ENCODE measurements at places on chromosomes 5 and 9.

DNA sequence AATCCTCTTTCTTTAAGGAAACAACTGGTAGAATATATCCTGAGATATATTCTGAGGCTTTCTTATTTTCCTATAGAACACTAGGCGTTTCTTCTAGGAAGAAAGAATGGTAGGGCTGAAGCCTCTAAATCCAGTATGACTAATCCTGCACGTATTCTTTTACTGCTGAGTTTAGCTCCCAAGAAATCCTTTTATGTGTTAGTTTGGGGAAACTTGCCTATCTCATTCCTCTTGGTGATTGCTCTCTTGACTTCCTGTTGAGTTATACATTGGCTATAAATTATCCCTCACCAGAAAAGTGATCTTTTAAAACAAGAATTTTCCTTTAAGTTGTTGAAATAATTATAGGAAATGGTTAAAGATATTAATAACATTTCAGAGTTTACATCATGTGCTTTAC is 422.9 kb downstream of the TMEM161B start:
- no peak for DNase-seq

DNA sequence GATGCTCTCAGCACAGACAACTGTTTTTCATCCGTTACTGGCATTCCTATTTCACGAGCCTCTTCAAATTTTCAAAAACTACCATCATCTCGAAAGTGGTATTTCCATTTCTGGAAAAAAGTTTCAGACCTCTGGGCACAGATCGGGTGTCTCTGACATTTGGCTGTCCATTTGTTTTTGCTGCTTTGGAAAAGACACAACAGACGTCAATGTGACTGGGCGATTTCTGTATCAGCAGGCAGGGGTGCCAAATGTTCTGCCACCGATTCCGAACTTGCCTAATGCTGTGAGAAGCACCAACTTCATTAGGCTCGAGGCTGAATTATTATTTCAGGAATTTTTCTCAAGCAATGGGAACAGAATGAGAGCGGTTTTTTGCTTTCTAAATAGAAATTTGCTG is 105.6 kb downstream of the ARSB start:
- no peak for DNase-seq

DNA sequence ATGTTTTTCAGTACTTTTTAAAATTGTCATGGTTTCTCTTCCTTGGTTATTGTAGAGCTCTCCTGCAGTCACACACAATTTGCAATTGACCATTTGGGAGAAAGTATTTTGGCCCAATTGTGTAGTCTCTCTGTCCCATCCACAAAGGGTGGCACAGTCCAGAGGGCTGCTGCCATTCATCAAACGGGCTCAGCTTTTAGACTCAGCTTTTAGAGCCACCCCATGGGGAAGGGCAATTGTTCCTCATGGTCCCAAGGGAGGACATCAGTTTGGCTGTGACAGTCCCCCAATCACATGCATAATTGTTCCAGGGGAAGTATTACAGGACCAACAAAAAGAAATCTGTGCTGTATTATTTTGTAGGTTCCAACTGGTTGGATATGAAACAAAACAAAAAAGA is 207.6 kb downstream of the ZNF462 start:
- DNase-seq = no peak

DNA sequence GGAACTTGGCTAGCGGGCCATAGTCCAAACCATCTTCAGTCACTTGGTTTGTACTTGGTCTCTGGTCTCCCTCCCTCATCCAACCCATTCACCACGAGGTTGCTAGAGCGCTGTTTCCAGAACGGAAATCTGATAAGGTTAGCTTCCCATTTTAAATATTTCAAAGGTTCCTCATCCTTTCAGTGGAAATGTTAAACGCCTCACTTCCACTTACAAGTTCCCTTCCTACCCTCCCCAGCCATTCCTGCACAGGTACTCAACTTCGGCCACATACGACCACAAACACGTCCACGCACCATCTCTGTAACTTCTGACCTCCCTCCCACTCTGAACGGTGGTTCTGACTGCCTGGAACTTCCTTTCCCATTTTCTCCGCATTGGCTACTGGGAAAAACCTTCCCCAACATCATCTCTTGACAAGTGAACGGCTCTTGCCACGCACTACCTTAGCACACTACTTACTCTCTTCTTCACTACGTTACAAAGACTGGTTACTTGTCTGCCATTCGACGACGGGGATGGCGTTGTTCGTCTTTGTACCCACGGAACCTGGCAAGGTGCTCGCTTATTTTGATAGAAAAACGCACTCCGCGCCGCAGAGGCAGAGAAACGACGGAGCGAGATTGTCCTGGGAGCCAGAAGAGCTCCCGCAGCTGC is 629 bp downstream of the CCNH start:
- peak; percentile 48 for DNase-seq

- no peak for DNase-seq
These were observed 69.7 kb downstream of the GHR start for GRCh38 chr5:42492974-42493373.

DNA sequence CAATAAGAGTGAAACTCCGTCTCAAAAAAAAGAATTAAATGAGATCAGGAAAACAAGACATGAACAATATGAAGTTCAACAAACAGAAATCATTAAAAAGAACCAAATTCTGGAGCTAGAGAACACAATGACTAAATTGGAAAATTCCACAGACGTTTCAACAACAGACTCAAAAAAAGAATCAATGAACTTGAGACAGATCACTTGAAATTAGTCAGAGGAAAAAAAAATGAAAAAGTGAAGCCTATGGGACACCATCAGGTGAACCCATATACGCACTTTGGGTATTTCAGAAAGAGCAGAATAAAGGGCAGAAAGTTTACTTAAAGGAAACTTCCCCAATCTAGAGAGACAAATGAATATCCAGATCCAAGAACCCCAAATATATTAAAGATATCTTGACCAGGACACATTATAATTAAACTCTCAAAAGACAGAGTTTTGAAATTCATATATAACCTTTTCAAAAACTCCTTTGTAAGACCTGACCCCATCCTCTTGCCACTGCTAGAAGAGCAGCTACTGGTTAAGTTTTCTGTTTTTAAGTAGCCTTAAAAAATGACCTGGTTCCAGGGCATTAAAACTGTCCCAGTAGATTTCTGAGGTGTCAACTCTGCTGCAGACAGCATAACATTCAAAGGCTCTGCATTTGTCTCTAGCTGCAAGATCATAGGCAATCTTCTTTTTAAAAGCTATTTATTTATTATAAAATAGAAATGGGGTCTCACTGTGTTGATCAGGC is 7.7 kb upstream of the MATR3 start:
- DNase-seq = no peak

DNA sequence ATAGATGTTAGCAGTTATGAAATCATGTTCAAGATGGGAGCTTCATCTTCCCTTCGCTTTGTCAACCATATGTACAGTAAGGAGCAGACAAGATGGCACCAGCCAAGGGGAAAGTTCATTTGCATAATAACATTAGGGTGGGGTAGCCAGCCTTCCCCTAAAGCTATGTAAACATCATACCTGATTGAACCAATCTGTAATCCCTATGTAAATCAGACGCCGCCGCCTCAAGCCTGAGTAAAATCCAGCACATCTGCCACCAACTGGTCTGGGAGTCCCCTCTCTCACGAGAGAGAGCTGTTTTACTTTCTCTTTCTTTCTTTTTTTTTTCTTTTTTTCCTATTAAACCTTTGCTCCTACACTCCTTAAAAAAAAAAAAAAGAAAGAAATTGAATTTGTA is 30.8 kb upstream of the REEP2 start:
- no peak for DNase-seq

- no peak for DNase-seq
These were observed 488.0 kb downstream of the PRELID2 start for GRCh38 chr5:145347026-145347616.

GRCh38 chr9:35829764-35830096 is 702 bp downstream of the TMEM8B start:
- DNase-seq = no peak

DNA sequence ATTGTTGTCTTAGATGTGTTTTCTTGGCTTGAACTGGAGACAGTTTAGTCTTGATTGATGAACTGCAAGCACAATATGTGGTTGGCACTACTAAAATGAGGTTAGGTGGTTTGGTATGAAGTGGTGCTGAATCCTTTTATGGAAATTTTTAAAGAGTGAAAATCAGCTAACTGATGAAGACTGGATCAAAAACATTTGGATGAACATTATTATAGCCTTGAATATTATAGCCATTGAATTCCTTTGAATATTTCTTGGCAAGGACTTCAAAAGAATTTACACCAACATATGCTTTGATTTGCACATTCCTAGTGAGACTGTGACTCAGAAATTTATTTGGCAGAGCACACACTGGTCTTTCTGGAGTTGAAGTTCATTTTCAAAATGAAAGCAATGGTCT is 318.3 kb downstream of the CHSY3 start:
- no peak for DNase-seq

DNA sequence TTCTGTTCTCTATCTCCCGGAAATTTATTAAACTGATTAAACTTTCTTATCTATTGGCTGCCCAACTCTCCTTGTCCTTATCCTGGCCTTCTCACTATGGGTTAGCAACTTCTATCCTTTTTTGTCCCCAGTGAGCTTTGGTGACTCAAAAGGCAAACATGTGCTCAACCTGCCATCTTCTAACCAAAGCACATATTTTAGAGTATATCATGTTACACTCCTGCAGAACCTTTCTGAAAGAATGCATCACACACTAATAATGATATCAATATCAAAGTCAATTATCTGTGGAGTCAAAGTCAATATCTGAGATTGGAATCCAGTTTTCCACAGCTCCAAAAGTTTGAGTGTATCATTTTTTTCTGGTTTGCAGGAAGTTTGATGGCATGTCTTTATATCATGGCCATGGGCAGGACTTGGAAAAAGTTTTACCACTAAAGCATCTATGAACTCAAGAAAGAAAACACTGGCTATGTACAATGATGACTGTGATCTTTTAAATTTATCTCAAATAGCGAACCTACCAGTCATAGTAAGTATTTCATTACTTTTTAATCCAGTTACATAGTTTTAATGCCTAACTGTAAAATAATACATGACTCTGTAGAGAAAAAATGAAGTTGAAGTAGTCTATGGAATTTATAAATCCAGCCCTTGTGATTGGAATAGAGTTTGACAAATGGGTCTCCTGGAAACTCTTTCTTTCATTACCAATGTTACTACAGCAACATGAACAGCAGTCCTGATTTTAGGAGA is 166.8 kb downstream of the DROSHA start:
- no peak for DNase-seq

DNA sequence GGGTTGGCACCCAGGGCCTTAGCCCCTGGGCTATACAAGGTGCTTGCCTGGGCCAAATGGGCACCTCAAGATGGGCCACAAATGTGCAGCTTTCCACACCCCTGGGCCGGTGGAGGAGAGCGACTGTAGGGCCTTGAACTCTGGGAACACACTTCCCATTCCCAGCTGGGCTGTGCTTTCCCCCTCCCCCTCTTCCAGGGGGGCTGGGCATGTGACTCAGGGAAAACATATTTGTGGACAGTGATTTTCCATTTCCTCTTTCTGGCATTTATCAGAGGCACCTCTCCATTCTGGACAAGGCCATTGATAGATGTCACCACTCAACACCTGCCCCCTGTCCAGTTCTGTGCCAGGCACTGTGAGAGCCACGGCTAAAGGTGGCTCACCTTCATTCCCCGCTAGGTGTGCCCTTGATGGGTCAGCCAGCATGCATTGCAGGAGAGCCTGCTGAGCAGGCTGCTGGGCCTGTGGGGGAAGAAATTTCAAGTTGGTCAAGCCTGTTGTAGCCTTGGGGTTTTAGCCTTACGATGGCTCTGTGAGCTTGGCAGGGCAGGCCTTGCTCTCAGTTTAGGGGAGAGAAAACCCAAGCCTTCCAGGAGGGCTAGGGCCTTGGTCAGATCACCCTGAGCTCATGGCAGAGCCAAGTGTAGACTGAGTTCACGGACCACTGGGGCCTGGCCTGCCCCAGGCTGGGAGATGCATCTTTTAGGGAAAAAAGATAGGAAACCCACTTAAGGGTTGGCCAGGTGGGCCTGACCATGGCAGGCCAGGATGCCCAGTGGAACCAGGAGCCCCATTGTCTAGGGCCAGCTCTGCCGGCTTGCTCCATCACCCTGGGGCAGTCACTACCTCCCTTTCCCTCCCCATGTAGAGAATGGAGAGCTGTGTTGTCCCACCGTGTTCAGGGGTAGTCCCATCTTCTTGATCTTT is 113.9 kb downstream of the DAB2IP start:
- no peak for DNase-seq
